ENCODE measurements at places on chromosomes 3 and 15.

DNA sequence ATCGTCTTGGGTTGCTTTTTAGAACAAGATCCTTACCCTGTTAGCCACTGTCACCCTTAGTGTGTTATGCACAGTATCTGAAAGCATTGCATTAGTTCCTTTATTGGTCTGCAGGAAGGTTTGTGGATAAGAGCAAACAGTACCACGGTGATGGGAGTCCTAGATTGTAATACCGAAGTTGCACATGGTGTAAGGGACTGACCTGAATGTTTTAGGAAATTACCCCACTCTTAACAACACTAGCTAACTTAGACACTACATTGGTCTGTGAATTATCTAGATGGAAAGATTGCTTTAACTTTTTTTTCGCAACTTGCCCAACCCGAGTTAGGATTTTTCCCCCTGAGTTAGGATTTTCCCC is 1.3 kb downstream of the STT3B start:
- DNase-seq: no peak

GRCh38 chr3:114626751-114627150 is 332.9 kb downstream of the TIGIT start:
- DNase-seq: no peak

- no peak for DNase-seq
Measured at GRCh38 chr3:71191031-71191482, 392.5 kb downstream of the FOXP1 start.

GRCh38 chr3:80606073-80606472 is 838.3 kb upstream of the ROBO1 start:
- DNase-seq: no peak

DNA sequence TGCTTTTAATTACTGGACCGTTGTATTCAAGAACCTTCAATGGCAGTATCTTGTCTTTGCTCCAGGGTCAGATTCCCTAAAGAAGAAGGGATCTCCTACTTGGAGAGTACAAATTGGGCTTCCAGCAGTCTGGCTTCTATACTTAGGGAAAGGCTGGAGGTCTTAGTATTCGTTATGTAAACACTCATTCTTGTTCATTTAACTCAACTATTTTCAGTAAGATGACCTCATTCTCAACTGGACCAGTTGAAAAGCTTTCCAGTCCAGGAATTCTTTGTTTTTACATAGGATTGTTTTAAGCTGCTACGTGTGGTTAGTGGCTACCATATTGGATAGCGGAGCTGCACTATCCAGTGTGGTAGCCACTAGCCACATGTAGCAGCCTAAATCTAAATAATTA is 4.6 kb downstream of the SENP5 start:
- DNase-seq: no peak

DNA sequence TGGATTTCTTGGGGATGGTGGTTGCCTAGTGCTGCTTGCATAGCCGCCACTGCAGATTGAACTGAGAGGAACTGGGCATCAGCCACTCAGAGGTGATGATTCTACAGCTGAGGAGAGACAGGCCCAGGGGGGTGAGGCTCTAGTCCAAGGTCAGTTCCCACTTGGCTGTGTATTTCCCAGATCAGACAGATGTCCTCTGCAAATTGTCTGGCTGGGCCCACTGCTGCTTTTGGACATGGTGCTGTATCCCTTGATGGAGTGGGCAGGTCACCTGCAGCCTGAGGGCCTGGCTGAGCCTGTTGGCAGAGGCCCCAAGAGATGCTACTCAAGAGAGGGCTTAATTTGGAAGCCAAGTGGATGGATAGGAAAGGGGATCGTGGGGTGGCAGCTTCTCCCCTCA is 124.5 kb upstream of the CTDSPL start:
- no peak for DNase-seq

Data from GM13977 (cell line).